Pulmonary artery endothelial cell (primary cell): ENCODE measurements at places on chromosomes 7 and 10. TPM values are rescaled to one million over a fixed set of nuclear protein-coding genes. Genes with fewer than 3 reads are reported as not detected.
A peak's percentile ranks its signal among the peaks of the same experiment; 100 is the strongest.

The CCDC136 gene
- total RNA-seq: 2.7 and 4.5 TPM in 2 replicates

GRCh38 chr10:75634947-75635346 lies 203.5 kb downstream of the LRMDA start:
- no peak for DNase-seq

GRCh38 chr7:19119372-19119771 lies 1.9 kb upstream of the TWIST1 start:
- DNase-seq: no peak

DNA sequence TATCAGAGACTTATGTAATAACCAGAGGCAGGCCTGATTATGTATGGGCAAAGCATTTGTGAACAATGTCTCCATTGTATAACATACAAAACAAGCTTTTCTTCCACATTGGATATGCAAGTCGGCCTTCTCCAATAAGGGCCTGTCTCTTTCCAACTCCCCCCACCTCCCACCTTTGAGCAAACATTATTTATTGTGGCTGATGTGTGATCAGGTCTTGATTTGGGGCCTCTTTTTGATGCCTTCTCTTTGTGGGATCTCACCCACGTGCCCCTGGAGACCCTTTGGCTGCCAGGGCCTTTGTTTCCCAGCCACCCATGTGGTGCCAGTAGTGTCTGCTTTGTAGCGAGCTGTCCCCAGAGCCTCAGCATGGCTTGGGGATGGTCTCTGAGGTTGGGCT lies 53.0 kb downstream of the TCF7L2 start:
- DNase-seq: no peak

DNA sequence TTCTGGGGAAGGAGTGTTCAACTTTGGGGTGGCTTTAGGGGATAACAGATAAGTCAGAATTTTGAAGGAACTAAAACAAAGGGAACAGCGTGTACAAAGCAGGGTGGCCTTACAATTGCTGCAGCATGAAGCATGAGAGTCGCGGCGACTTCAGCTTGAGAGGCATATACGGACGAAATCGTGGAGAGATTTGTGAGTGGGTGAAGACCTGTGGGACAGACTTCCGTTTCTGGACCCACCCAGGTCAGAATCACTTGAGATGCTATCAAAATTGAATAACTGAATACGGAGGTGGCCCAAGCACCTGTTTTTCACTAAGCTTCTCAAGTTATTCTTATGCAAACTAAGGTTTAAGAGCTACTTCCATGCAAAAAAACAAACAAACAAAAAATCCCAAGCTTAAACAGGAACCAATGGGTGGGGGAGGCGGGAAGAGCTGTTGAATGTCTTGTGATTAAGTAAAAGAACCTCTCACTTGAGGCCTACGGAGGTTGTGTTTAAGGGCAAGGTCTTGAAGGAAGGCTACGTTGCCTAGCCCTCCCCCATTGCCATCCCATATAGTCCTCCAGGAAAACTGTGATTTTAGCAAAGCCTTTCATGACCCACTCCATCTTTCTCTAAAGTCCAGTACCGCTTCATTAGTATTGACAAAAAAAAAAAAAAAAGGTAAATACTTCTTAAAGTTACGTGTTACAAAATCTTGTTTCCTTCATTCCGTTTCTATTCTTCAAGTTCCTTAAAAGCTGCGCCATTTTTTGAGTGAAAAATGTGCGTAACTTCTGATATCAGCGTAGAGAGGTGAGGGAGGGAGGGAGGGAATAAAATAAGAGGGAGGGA lies 1.3 kb upstream of the TRIM24 start:
- DNase-seq: no peak

The SEMA3A gene
- 0.20 and 0.92 TPM in 2 replicates for total RNA-seq

The ST8SIA6 gene
- total RNA-seq: 0.53 and 0.79 TPM in 2 replicates

DNA sequence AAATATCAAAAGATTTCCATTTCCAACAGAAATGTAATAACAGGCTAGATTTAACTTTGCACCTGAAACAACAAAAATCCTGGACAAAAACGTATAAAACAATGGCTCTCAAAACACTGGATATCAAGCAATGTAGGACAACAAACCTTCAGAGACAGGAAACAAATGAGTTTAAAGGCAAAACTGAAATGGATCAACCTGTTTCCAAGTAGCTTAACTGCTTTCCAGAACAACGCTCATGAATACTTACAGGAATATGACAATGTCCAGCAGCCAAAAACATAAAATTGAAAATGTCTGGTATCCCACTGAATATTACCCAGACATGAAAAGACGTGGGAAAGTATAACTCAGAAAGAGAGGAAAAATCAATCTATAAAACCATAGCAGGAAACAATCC lies 62.8 kb downstream of the CUBN start:
- no peak for DNase-seq

GRCh38 chr7:87530126-87530525 lies 54.6 kb upstream of the ABCB4 start:
- DNase-seq: no peak

DNA sequence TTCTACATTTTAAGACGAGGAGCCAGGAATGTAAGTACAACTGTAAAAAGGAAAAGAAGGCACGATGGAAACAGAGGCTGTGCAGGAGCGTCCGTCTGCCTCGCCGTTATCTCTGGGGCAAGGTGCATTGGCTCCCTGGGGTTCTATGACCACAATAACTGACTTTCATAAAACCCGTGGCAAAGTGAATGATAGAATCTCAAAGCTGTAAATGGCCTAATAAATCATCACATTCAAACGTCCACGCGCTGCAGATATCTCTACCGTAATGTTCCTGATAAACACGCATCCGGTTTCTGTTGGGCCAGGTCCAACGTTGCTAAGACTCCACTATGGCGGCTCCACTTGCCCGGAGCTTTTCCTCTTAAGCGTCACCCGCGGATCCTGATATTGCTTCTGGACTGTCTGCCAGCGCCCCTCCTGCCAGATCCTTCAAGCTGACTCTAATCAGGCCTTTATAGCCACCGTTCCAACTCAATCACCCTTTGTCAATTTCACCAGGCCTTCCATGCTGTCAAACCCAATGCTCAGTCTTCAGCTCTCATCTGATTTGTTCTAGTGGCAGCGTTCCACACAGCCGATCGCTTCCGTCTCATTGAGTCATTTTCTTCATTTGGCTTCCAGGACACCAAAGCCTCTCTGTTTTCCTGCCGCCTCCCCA lies 265.6 kb upstream of the FOXK1 start:
- DNase-seq: no peak

DNA sequence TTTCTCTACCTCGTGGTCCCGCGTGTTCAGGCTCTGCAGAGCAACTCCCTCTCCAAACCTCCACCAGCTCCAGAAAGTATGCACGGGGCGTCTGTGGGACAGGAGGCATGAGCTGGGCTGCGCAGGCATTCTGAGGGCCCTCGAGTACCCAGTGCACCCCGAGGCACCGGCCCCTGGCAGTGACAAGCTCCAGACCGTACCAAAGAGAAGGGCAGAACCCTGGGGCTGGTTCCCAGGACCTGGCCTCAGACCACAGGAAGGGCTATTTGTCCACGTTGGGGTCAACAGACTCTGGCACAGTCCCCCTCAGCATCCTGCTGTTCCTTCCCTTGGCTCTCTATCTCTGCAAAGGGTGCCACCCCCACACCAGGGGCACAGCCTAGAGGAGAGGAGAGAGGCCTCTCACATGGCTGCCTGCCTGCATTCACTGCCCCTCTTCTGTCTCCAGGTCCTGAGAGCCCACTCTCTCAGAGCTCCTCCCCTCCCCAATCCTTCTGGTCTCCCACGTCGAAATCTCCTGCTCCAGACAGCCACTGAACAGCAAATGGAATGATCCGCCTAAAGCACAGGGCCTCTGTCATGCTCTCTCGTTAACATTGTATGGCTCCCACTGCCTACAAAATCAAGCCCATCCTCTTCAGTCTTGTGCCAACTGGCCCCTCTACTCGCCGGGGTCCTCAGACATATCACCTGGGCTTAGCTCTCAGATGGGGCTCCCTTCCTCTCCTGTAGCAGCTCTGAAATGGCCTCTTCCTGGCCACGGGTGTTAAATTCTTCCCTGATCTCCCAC lies 96.3 kb downstream of the OAT start:
- no peak for DNase-seq

The PDE6C gene
- not detected in 2 replicates for total RNA-seq

The SKIDA1 gene
- total RNA-seq: 0.33 and 0.46 TPM in 2 replicates

- DNase-seq: peak; percentile 64
Measured at GRCh38 chr7:100852048-100852872, at the start of gene SLC12A9. SLC12A9 (plus strand) TSS chr7:100852713; CDS start chr7:100854198, 1,485 bp downstream.

DNA sequence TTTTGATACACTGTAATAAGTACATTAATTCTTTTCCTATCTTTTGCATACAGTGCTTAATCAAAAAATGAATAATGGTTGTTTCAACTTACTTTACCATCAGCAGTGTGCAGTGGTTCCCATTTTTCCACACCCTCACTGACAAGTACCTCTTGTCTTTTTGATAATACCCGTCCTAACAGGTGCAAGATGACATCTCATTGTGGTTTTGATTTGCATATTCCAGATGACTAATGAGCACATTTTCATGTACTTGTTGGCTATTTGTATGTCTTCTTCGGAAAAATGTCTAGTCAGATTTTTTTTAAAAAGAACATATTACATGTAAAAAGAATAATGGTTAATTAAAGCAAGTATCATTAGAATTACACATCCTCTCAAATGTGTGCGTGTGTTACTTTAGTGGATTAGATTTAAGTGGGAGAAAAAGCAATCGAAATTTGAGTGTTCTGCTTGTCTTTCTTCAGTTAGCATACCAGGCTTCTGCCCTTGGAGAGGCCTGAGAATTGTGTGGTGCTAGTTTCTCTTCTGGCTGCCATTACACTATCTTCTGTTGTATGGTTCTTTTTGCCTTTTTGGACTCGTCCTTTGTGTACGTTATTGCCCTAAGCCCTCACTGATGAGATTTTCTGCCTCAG lies 291.2 kb downstream of the AUTS2 start:
- no peak for DNase-seq
